Adrenal gland (tissue), 19 donors: ENCODE measurements at places on chromosomes 2 and 18. TPM values are rescaled to one million over a fixed set of nuclear protein-coding genes. Genes with fewer than 3 reads are reported as not detected.

- DNase-seq = no peak
- no peaks in the 10 kb centered on the region for H3K27me3 ChIP-seq
- H3K27ac ChIP-seq = no peak overlapping the region
- no peaks in the 10 kb centered on the region for H3K4me1 ChIP-seq
Measured at GRCh38 chr18:53909668-53910067, 314.8 kb downstream of the MBD2 start.

- H3K4me1 ChIP-seq = peaks cover 4% of the 10 kb centered on the region
- peaks cover 22% of the 10 kb centered on the region for H3K27me3 ChIP-seq
- H3K27ac ChIP-seq = no peak overlapping the region
- no peak overlapping the region for H3K4me3 ChIP-seq
Measured at GRCh38 chr2:120746144-120746543, 10.5 kb downstream of the GLI2 start.

KCNJ3 gene
- polyA plus RNA-seq = 0.48 TPM

SLC30A3 gene
- 0.27 TPM for polyA plus RNA-seq

FLACC1 gene
- 2.7 TPM for polyA plus RNA-seq

AFF3 gene
- 3.4 TPM for polyA plus RNA-seq
